ENCODE measurements at places on chromosomes 2 and 18. TPM values are rescaled to one million over a fixed set of nuclear protein-coding genes. Genes with fewer than 3 reads are reported as not detected.

The CACNB4 gene
- 0.28 TPM for total RNA-seq

The CFLAR gene
- total RNA-seq, result 196 TPM

The KLHL29 gene
- 0.33 TPM for total RNA-seq

The CCBE1 gene
- total RNA-seq, result not detected

The EMX1 gene
- not detected for total RNA-seq

DNA sequence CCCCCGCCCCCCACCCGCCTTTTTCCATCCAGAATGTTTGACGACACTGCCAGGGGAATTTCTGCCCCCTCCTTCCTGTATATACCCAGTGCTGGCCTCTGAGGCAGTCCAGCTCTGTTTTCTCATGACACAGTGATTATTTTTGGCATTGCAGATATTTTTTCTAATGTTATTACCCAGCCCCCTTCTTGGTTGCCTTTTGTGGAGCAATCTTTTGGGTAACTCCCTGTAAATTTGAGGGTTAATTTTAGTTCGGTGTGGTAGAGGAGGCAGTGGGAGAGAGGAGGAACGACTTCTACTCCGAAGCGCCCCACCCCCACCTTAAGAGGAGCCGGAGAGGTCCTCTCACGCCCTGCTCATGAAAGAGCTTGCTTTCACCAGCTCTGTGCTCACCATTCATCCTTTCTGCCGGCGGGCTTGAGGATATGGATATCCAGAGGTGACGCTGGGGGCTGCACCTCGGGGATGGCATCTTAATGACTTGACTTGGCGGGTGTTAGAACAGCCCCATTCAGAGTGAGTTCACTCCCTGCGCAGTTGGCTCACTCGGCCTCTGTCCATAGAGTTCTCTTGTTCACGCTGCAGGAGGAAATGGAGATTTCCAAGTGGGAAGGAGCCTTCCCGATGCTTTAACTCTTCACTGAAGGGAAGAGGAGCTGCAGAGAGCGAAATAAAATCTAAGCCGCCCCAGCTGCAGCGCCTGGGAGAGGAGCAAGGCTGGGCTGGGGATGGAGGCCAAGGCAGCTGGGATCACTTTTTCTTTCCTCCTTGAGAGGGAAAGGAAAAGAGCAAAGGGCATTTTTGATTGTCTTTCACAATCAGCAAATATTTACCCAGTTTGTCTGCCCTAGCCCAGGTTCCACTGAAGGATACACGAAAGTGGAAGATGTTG is 38.4 kb downstream of the EPAS1 start:
- peaks cover 8% of the 10 kb centered on the region for H3K27me3 ChIP-seq
- no peak overlapping the region for H3K4me3 ChIP-seq
- DNase-seq, result no peak
- peaks cover 18% of the 10 kb centered on the region for H3K4me1 ChIP-seq

GRCh38 chr18:50315100-50315871 is 27.8 kb upstream of the CXXC1 start:
- no peak overlapping the region for H3K27ac ChIP-seq
- peaks cover 28% of the 10 kb centered on the region for H3K27me3 ChIP-seq
- DNase-seq, result no peak
- H3K4me3 ChIP-seq, result no peak overlapping the region

DNA sequence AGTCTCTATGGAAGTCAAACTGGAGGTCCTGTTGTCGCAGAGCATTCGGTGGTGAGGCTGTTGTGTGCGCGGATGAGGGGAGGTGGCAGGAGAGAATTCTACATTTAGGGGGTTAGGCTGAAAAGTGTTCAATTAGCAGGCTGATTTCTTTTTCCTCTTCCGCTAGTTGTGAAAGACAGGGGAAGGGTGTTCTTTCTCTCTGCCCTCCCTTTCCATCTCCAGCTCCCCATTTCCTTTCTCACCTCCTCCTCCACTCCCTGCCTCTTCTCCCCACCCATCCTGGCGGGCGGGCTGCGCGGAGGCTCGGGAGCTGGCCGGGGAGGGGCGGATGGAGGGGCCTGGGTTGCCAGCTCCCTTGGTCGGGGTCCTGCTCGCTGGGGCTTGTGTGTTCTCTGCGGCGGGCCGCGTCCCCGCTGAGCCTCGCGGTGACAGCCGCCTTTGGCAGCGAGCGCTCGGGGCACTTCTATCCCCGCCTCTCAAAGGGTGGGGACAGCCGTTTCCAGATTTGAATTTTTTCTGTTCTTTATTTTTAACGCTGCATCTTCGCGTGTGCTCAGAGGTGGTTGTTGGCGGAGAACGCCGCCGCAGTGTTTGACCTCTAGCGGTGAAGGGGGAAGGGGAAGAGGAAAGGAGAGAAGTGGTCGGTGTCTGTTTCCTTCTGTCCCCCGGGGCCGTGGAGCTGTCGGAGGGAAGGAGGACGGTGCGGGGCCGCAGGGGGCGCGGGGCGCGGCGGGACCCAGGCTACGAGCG is 3.6 kb downstream of the SOX11 start:
- H3K4me1 ChIP-seq, result peaks cover 10% of the 10 kb centered on the region
- peaks cover 49% of the 10 kb centered on the region for H3K27me3 ChIP-seq
- no peak for DNase-seq
- H3K36me3 ChIP-seq, result peaks cover 10% of the 10 kb centered on the region
- H3K4me3 ChIP-seq, result no peak overlapping the region

GRCh38 chr2:207663870-207664545 is 38.8 kb upstream of the METTL21A start:
- no peaks in the 10 kb centered on the region for H3K27me3 ChIP-seq
- H3K4me1 ChIP-seq, result no peaks in the 10 kb centered on the region
- no peak overlapping the region for H3K27ac ChIP-seq
- no peak for DNase-seq

DNA sequence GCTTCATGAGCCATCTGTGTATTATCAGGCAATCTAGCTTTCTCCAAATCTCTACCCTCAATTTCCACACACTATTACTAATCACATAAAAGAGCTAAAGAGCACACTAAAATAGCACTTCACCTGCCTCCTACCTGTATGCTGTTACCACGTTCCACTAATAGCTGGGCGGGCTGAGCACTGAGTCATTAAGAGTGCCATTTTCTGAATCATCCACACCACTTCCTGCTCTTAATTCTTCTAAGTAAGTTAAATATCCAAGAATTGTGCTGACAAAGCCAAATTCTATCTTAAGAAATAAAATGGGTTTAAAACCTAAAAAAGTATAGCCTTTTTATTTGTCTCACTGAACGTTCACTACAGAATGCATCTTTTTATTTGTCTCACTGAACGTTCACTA is 35.7 kb downstream of the NOL10 start:
- no peaks in the 10 kb centered on the region for H3K27me3 ChIP-seq
- H3K27ac ChIP-seq, result peak overlapping the region; percentile 62

DNA sequence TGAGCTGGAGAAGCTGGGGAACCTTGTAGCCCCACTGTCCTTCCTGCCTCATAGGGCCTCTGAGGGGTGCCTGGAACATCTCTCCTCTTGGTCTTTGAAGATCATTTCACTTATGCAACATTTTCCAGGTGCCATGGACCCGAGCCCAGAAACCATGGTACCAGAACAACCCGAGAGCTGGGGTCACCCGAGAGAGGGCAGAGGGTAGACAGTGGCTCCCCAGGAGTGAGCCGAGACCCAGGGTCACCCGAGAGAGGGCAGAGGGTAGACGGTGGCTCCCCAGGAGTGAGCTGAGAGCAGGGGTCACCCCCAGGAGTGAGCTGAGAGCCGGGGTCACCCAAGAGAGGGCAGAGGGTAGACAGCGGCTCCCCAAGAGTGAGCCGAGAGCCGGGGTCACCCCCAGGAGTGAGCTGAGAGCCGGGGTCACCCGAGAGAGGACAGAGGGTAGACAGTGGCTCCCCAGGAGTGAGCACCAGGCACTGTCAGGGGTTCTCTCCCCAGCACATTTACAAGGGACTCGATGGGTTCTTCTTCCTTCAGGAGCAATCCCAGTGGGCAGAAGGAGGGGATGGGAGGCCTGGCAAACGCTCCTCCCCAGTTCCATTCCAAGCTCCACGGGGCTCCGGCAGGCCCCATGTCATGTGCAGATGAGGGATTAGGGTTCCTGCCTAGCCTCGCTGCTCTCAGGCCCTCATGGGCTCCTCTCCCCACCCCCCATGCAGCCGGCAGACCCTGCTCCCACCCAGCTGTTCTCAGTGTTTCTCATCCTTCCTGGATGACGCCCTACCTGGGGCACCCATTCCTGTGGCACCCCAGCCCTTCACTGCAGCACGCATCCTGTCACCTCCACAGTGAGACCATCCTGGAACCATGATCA is 163.5 kb downstream of the RTP5 start:
- peaks cover 71% of the 10 kb centered on the region for H3K27me3 ChIP-seq
- no peak overlapping the region for H3K27ac ChIP-seq
- no peak for DNase-seq
- no peak overlapping the region for H3K4me3 ChIP-seq
- H3K36me3 ChIP-seq, result no peaks in the 10 kb centered on the region
- H3K4me1 ChIP-seq, result peaks cover 35% of the 10 kb centered on the region

GRCh38 chr18:48163738-48164115 is 233.3 kb upstream of the SMAD2 start:
- H3K4me3 ChIP-seq, result no peak overlapping the region
- peaks cover 46% of the 10 kb centered on the region for H3K27me3 ChIP-seq
- H3K36me3 ChIP-seq, result no peaks in the 10 kb centered on the region
- peaks cover 33% of the 10 kb centered on the region for H3K4me1 ChIP-seq

DNA sequence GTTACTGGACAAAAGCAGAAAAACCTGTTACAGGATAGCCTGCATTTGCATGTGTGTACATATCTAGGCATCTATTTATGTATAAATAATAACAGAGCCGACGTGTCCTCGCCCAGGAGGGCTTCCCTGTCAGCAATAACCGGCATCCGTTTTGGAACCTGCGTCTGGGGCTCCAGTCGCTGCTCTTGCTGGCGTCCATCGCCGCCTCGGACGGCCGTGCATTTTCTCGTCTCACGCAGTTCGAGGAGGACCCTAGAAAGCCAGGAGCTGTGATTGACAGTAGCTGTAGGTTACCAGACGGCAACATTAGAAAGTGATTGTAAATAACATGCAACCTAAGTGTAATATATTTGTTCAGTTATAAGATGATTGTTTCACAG is 132.6 kb downstream of the NFATC1 start:
- H3K27me3 ChIP-seq, result no peaks in the 10 kb centered on the region
- no peak for DNase-seq
- no peak overlapping the region for H3K27ac ChIP-seq
- peaks cover 19% of the 10 kb centered on the region for H3K4me1 ChIP-seq

DNA sequence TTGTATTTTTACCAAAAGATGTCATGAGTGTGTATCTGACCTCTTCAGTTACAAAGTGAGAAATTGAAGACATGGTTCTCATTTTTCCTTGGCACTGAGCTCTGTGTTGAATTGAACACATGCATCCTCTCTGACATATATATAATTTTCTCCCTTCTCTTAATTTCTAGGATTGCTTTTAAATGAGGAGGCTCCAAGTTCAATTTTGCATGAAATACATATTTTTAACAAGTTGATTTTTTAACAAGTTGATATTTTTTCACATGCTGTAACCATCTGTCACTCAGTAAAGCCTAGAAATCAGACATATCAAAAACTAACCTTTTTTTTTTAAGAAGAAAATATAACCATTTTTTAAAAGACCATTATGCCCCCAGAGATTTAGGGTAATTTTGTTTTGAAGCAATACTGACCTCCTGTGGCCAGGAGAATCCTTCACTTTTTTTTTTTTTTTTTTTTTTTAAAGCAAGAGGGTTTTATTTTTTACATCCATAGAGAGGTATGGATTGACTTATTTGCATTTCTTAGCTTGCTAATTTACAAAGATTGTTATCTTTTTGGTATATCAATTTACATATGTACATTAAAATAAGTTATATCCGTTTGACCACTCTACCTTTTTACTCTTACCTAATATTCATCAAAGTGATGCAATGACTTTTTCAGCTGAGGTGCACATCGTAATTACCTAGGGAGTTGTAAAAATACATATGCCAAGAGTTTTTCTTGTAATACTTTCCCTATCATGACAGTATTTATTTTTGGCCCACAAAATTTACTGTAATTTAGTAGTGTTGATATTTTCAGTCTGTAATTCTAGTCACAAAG is 161.8 kb downstream of the SOCS6 start:
- DNase-seq, result no peak
- H3K4me3 ChIP-seq, result no peak overlapping the region
- no peaks in the 10 kb centered on the region for H3K4me1 ChIP-seq
- peaks cover 8% of the 10 kb centered on the region for H3K27me3 ChIP-seq
- no peak overlapping the region for H3K27ac ChIP-seq

- H3K36me3 ChIP-seq, result no peaks in the 10 kb centered on the region
- H3K27me3 ChIP-seq, result peaks cover 15% of the 10 kb centered on the region
- no peak overlapping the region for H3K4me3 ChIP-seq
- H3K4me1 ChIP-seq, result no peaks in the 10 kb centered on the region
- DNase-seq, result no peak
Observed at GRCh38 chr2:181575024-181575649, 81.8 kb downstream of the CERKL start.

DNA sequence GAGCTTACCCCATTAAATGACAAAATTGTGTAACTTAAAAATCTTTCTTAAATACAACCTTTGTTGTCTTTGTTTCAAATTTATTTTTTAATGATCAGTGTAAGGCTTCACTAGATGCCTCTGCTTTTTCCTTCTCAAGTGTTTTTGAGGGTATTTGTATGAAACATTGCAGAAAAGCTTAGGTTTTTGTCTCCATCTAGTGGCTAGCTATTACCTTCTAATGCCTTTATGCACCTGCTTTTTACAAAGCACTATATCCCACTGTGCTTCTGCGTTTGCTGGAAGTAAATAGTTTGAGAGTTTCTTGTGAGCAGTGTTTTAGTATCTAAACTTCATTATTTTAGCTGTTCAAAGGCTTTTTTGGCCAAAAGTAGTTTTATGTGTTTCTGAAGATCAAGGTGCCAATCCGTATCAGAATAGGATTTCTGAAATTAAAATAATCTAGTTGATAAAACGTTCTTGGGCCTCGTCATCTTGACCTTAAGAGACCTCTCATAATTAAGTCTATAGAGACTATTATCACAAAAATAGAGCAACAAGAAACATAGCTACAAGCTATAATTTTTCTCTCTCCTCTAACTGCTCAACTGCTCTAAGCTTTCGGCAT is 47.0 kb downstream of the IWS1 start:
- H3K4me1 ChIP-seq, result no peaks in the 10 kb centered on the region
- no peak for DNase-seq
- H3K36me3 ChIP-seq, result peaks cover 37% of the 10 kb centered on the region
- no peaks in the 10 kb centered on the region for H3K27me3 ChIP-seq
- H3K27ac ChIP-seq, result no peak overlapping the region
- H3K4me3 ChIP-seq, result no peak overlapping the region

DNA sequence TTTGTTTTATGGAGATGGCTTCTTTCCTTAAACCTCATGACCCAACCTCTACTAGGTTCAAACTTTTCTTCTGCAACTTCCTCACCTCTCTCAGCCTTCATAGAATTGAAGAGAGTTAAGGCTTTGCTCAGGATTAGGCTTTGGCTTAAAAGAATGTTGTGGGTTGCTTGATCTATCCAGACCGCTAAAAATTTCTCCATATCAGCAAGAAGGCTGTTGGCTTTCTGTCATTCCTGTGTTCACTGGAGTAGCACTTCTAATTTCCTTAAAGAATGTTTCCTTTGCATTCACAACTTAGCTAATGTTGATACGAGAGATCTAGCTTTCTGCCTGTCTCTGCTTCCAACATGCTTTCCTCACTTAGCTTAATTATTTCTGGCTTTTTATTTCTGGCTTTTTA is 58.1 kb upstream of the KYNU start:
- DNase-seq, result no peak
- H3K4me3 ChIP-seq, result no peak overlapping the region
- no peaks in the 10 kb centered on the region for H3K27me3 ChIP-seq
- H3K36me3 ChIP-seq, result no peaks in the 10 kb centered on the region

- peak overlapping the region; percentile 6 for H3K27ac ChIP-seq
- no peaks in the 10 kb centered on the region for H3K27me3 ChIP-seq
- no peak overlapping the region for H3K4me3 ChIP-seq
- H3K36me3 ChIP-seq, result no peaks in the 10 kb centered on the region
Observed at GRCh38 chr2:128280158-128280871, 38.4 kb downstream of the HS6ST1 start.

- H3K27ac ChIP-seq, result no peak overlapping the region
- no peak overlapping the region for H3K4me3 ChIP-seq
- H3K27me3 ChIP-seq, result no peaks in the 10 kb centered on the region
- peaks cover 11% of the 10 kb centered on the region for H3K36me3 ChIP-seq
Observed at GRCh38 chr18:56662902-56663301, 11.7 kb downstream of the WDR7 start.

All from activated CD4-positive, alpha-beta memory T cell treated with anti-CD3 and anti-CD28 coated beads, Interleukin-2, amount 10 ng/mL, durations not matched to agents 7 days and 5 days (primary cell).